ENCODE measurements at places on chromosomes 13 and 19.
A peak's percentile ranks its signal among the peaks of the same experiment; 100 is the strongest.

DNA sequence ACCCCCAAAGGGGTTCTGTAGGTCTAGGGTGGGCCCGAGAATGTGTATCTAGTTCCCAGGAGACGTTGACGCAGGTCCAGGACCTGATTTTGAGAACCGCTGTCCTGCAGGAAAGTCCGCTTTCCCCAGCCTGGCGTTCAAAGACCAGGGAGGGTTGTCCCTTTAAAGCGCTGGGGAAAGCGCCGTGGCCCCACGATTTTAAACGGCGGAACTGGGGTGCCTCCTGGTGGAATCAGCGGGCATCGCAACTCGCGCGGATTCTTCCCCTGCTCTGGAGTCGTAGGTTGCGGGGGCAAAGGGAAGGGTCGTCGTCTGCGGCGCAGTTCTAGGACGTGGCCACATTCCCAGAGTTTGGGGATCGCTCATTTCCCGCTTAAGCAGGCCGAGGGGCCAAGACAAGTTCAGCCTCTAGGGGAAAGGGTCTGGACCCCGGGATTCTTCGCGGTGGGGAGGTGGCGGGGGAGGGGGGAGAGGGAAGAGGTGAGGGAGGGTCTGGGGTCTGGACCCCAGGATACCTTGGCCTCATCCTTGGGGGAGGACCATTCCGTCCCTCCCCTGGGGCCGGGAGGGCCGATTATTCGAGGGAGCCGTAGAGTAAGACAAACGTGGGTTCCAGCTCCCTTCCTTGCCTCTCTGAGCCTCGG is 7.7 kb downstream of the PNMA8B start:
- peak; percentile 79 for DNase-seq

DNA sequence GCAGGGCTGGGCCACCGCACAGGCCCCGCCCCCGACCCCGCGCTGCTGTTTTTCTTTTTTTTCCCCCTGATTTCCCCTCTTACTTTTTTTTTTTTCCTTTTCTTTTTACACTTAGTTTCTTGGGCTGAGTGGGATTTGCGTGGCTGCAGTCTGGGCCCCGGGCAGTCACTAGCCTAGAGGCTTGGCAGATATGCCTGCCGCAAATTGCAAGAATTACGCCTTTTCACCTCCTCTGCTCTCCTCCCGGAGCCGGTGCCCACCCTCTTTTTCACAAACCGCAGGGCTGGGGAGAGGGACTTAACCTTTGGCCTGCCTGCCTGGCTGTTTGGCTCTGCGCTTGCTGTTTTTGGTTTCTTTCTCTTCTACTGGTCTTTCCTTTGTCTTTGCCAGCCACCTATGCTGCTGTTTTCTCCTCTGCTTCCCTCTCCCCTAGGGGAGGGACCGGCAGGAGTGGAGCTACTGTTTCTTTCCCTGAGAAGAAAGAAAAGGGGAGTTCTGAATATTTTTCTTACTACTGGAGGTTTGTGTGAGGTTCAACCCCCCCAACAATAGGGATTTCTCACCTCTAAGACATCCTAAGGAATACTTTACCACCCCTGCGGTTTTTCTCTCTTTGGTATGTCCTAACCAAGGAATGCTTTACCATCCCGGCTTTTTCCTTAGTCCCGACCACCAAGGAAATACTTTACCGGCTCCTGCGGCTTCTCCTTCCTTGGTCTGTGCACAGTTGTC is 11.0 kb downstream of the ZNF552 start:
- no peak for DNase-seq

DNA sequence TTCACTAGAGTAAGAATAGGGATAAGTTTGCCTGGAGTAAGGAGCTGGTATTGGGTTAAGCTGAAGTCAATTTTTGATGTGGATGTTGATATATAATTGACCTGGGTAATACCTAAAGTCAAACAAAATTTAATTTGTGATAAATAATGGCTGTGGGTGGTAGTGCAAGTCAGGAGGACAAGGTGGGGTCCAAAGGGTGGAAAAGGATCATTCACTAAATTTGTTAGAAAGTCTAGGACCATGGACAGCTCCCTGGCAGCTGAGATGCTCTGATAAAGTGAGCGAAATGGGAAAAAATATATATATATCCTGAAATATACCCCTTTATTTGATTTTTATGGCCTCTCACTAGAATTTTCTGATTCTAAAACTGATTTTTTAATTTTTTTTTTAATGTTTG is 463.5 kb downstream of the GPC6 start:
- DNase-seq: no peak

GRCh38 chr19:19749117-19749907 is 16.4 kb upstream of the ZNF14 start:
- DNase-seq: peak; percentile 14

GRCh38 chr19:9144920-9145319 is 4.7 kb downstream of the ZNF317 start:
- DNase-seq: no peak

DNA sequence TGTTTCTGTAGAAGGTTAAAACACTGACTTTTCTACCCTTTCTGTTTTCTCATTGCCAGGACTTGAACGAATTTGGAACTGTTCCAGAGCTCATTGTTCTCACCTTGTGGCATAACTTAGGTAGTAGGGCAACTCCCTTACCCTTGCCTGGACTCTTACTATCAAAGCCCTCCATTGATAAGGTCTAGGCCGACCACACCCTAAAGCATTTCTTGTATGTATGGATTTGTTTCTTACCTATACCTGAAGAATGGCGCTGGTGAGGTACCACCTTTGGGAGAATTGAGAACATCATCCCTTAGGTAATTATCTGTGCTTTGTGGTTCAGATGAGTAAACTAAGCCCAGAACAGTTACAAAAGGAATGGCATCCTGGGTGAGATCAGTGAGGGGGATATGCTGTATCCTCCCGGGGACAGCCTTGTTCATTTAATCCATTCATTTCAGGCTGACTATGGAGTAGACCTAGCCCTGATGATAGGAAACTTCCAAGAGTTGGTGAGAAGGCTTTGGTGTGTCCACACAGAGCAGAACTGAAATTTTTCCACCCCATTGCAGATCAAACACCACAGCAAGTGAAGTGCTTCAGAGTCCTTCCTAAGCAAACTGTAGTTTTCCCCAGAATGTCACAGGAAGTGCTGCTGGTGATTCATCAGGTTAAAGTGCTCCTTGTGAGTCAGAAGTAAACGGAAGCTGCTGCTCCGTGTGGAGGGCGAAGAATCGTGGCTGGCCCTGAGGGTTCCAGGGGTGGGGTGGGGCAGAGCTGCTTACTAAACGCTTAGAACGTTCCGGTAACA is 113.0 kb downstream of the TEX26 start:
- DNase-seq: no peak

- no peak for DNase-seq
These were observed 51.4 kb upstream of the KCTD15 start for GRCh38 chr19:33745297-33745696.

DNA sequence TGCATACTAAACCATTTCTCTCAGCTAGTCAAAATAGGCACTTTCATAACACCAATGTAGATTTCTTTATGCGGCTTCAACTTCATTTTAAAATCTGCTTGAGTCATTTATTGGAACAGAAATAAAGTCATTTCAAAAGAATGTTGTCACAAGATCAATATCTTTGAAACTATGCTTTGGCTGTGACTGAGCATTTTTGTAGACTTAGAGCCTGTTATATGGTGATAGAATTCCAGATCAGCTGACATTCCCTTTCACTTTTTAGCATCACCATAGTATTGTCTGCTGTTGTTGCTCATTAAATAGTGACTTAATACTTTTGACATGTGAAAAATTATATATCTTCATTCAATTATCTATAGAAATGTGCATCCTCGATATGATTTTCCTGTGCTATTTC is 279.2 kb upstream of the PRR20A start:
- no peak for DNase-seq

- no peak for DNase-seq
These were observed 940.0 kb downstream of the EFNB2 start for GRCh38 chr13:105595471-105595870.

GRCh38 chr13:43631106-43631505 is 155.7 kb downstream of the ENOX1 start:
- DNase-seq: no peak

GRCh38 chr13:77353995-77354394 is 27.1 kb upstream of the MYCBP2 start:
- DNase-seq: no peak

Measured in D721Med (cell line).